ENCODE measurements at places on chromosomes 13 and 19.

GRCh38 chr13:34044660-34045080, 226.7 kb downstream of the RFC3 start:
- no peak for DNase-seq

GRCh38 chr13:90447734-90448101, 899.8 kb upstream of the MIR17HG start:
- DNase-seq = no peak

GRCh38 chr13:92590503-92590908, 636.1 kb upstream of the GPC6 start:
- no peak for DNase-seq

GRCh38 chr13:110820322-110820721, 94.5 kb downstream of the ANKRD10 start:
- DNase-seq = no peak

- DNase-seq = no peak
Measured at GRCh38 chr19:8477889-8478288, 24.6 kb downstream of the PRAM1 start.

DNA sequence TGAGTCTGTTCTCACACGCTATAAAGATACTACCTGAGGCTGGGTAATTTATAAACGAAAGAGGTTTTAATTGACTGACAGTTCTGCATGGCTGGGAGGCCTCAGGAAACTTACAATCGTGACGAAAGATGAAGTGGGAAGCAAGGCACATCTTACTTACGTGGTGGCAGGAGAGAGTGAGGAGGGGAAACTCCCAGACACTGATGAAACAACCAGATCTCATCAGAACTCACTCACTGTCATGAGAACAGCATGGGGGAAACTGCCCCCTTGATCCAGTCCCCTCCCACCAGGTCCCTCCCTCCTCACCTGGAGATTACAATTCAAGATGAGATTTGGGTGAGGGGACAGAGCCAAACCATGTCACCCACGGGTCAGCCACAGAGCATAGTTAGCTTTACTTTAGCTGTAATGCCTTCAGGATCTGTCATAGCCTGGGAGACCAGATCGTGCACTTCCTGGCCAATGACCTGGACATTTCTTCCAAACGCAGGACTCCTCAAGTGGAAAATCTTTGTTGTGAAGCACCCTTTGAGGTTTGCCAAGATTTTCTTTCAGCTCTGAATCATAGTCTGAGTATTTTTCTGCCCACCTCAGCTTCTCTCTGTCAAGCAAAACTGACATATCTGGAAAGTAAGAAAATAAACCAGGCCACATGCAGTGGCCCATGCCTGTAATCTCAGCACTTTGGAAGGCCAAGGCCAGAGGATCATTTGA, 25.2 kb upstream of the HIF3A start:
- DNase-seq = no peak

GRCh38 chr13:103101500-103101899, 35.3 kb upstream of the SLC10A2 start:
- no peak for DNase-seq

GRCh38 chr19:28847468-28847867, 365.5 kb downstream of the UQCRFS1 start:
- DNase-seq = no peak

- no peak for DNase-seq
Measured at GRCh38 chr13:112821340-112822055, 131.7 kb downstream of the ATP11A start.

GRCh38 chr13:90027409-90027808, 1320.1 kb upstream of the MIR17HG start:
- DNase-seq = no peak

- no peak for DNase-seq
Measured at GRCh38 chr13:30831515-30831914, 74.6 kb upstream of the MEDAG start.

GRCh38 chr19:45739498-45740439, 6.5 kb downstream of the MEIOSIN start:
- no peak for DNase-seq

DNA sequence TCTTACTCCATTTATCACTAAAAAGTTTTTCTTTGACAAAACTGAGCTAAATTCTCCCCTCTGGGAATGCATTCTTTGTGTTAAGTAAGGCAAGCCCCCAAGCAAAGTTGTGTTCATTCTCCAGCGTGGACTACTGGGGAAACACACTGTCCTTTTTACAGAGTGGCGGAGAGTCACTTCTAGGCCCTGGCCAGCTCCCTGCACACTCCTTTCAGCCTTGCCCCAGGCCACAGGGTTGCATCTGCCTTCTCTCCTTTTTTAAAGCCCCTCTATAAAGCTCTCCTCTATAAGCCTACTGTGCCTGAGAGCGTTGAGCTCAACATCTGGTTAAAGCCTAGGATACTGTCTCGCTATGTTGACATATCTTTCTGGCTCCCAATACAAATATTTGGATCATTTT, 803.4 kb downstream of the PCDH17 start:
- no peak for DNase-seq

- DNase-seq = no peak
Measured at GRCh38 chr13:38483623-38484022, 134.0 kb downstream of the UFM1 start.

GRCh38 chr19:43798546-43799409, 3.5 kb downstream of the LYPD5 start:
- DNase-seq = no peak

DNA sequence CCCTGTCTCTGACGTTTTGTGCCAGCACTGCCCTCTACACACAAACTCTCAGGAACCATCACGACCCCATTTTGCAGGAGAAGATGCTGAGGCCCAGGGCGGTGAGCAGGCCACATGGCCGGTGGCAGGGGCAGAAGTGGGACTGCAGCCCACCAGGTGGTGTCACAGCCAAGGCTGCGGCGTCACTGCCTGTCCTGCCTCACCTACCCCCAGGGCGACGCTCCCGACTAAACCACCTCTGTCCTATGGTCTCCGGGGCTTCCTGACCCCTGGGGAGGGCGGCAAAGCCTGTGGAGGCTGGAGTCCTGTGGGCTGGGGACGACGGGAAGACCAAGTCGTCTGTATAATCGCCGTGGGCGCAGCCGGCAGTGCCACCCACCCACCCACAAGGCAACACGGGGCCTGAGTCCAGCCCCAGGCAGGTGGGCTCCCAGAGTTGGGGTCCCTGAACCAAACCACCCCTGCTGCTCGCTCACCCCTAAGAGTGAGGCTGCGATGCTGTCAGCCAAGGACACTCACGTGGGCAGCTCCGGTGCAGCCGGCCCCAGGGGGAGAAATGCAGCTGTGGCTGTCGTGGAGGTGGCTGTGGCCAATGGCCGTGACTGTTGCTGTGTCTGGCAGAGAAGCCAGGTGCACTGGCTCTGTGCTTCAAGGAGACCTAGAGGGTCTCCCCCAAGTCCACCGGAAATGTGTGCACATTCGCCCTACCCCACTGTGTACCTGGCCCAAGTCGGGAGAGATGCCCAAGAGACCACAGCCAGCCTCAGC, 29.7 kb downstream of the RASA3 start:
- DNase-seq = no peak

GRCh38 chr13:73278186-73278585, 219.4 kb downstream of the KLF5 start:
- DNase-seq = no peak

- peak; percentile 87 for DNase-seq
Measured at GRCh38 chr19:53103234-53104203, at the start of gene ZNF160. Gene ZNF160 (minus strand): TSS chr19:53103422. CDS start chr19:53086276, 17,146 bp downstream.

DNA sequence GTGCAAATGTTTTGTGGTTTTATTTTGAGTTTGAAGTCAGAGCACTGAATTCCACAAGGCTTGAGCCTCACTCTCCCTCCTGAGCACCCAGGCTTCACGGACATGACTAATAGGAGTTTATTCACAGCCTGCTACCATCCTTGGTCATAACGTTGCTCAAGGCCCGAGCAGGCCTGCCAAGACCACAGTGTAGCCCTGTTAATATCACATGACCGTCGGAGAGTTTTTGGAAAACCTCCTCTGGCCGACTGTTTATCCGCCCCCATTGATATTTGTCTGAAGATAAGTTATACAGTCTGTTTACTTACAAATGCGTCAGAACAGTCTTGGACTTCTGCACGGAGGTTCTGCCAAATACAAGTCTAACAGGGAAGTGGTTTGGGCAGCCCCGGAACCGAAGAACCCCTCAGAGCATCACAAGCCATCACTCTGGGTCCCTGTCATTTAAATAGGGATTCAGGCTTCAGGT, 89.9 kb downstream of the COL4A2 start:
- no peak for DNase-seq

DNA sequence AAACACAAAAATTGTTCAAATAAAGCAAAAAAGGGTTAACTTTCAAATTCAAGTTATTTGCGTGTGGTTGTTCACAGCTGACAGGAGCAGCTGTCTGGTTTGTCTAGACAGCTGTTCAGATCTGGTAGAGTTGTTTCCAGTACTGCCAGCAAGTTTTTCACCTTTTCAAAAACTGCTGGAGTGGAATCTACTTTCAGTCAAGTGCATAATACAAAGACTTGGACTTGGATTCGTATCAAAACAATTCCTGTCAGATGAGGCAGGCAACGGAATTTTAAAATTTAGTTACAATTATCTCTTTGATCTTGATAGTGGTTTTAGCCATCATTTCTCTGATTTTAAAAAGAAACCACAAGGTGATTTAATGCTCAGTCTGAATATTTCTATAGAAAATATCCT, 51.7 kb upstream of the EEF1AKMT1 start:
- DNase-seq = no peak

GRCh38 chr19:2491130-2491801, 15.3 kb downstream of the GADD45B start:
- DNase-seq = no peak

DNA sequence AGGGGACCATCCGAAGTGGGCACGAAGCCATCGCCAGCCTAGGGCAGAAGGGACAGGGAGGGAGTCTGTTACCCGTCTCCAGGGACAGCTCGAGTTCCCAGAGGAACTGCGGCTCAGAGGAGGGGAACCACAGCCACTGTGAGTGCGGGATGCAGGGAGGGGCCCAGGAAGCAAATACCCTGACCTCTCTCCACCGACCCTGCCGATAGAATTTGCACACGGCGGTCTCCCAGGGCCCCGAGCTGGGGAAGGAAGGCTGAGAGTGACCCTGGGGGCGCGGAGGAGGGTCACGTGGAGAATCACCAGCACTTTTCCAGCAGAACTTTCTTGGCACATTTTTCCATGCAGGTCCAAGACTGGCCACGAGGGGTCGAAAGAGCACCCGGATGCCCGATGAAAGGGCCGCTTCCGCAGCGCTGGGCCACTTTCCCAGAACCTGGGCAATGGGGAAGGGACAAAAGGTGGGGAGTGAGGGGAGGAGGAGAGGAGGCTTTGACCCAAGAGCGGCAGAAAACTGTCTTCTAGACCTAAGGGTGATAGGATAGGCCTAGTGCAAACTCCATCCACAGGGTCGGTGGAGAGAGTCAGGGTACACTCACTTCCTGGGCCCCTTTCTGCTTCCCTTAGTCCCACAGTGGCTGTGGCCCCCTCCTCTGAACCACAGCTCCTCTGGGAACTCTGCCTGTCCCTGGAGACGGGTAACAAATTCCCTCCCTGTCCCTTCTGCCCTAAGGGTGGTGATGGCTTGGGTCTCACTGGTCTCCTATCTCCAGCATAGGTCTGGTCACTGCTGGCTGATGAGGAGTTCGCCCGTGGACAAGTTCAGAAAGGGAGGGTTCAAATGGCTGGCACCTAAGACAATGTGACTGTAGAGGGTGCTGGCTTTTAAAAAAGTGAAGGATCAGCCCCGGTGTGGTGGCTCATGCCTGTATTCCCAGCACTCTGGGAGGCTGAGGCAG, 5.3 kb upstream of the GPR4 start:
- peak; percentile 3 for DNase-seq

DNA sequence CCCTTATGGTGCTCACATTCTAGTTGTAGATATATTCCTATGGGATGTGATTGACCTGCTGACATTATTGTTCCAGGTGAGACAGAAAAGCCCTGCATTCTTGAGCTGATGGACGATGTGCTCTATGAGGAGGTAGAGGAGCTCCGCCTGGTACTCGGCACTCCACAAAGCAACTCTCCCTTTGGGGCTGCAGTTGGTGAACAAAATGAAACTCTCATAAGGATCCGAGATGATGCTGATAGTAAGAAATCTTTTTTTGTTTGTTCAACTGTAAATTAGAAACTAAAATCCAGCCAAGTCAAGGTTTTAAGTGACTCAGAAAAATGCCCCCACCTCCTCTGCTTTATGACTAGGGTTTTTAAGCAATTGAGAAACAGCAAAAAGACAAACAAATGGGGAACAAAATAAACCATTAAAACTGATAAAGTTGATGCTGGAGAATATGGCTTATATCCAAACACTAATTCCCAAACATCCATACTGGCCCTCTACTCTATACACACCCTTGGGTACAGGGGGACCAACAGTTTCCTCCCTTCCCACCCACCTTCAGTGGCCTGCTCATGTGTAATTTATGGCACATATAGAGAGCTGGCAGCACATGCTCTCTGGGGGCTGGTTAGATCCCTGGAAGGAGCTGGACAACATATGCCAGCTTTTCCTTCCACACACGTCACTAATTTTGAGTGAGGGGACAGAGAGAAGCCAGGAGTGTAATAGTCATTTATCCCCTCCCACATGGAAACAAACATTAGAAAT, 139.6 kb downstream of the STOML3 start:
- no peak for DNase-seq

- DNase-seq = no peak
Measured at GRCh38 chr13:113980489-113981064, 6.7 kb upstream of the C13orf46 start.

GRCh38 chr13:29550430-29550988, 45.0 kb downstream of the SLC7A1 start:
- no peak for DNase-seq

DNA sequence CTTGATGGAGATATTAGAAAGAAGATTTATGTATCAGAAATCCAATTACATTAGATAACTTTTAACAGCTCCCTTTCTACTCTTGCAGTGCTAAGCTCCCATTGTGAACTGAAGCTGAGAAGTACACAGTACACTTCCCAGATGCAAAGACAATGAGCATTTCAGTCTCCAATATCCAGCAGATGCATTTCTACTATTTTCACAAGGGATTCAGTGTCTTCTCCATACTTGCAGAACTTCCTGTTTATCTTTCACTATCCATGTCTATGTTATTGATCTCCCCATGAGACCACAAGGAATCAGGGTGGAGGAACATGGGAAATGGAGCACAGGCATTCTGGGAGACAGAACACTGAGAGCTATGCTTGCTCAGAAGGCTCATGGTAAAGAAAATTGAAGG, 207.5 kb downstream of the ENOX1 start:
- DNase-seq = no peak

DNA sequence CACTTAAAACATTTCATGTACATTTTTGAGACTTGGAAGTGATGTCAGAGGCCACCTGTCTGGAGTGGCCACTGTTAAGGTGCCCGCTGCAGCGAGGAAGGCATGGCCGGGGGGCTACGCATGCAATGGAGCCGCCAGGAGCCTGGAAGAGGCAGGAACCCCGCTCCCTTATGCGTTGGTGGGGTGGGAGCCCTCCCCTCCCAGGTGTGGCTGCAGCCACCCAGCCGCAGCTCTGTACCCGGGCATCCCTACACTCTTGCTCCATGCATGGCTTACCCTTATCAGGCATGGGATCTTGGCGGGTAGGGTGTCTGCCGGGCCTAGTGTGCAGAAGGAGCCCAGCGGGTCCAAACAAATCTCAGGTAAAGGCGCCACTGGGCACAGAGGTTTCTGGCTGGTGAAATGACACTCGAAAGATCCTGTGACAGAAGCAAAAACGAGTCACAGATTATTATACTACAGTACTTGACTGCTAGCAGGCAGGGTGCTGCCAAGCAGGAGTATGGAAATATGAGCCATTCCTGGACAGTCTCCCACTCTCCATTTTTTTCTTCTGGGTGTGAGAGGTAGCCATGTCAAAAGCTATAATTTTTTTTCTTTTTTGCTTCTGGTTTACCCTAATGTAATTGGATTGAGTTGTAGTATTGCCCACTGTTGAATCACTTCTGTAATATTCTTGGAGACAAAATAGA, 1606.3 kb upstream of the MIR17HG start:
- no peak for DNase-seq

Data from cerebellar nuclear complex (tissue), 1 donor.